Neural crest cell (in vitro differentiated cells): ENCODE measurements at places on chromosomes 5 and 9.

GRCh38 chr5:79954620-79955019 is 36.4 kb downstream of the MTX3 start:
- DNase-seq, result no peak

GRCh38 chr5:56763711-56764466 is 51.5 kb upstream of the MAP3K1 start:
- no peak for DNase-seq

GRCh38 chr9:116190637-116191396 is 37.2 kb downstream of the PAPPA start:
- DNase-seq, result no peak

GRCh38 chr5:73151766-73152410 is 21.1 kb upstream of the TMEM174 start:
- no peak for DNase-seq

DNA sequence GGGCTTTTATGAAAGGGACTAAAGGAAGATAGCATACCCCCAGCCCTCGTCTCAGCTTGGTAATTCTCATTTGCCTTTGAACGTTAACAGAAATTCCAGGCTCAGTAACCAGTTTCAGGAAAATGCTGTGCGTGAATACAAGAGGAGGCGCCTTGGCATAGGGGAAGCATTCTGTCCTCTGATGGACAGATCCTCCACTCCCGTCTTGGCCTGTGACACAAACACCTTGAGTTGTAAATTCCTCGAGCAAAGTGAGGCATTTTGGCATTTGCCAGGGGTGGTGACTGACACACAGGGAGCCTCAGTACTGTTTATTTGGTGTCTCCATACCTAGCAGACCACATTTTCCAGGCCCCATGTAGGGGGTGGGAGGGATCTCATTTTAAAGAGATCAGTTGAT is 44.8 kb downstream of the APTX start:
- no peak for DNase-seq

DNA sequence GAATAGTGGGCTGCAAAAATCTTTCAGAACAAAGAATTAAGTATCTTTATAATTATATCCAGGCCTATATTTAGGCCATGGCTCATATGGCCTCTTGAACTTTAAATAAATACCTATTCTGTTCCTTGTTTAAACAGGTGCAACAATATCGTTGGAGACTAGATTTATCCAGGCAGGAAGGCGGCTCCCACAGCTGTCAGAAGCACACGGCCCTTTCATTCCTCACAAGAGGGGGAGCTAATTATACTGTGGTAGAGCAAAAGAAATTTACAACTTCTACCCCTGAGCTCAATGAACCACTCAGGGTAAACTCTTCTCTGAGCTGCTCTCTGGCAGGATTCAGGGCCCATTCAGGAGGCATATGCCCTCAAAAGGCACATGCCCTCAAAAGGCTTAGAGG is 31.3 kb downstream of the TMEM174 start:
- DNase-seq, result no peak

GRCh38 chr9:120845255-120845654 is 2.5 kb upstream of the PSMD5 start:
- DNase-seq, result no peak

DNA sequence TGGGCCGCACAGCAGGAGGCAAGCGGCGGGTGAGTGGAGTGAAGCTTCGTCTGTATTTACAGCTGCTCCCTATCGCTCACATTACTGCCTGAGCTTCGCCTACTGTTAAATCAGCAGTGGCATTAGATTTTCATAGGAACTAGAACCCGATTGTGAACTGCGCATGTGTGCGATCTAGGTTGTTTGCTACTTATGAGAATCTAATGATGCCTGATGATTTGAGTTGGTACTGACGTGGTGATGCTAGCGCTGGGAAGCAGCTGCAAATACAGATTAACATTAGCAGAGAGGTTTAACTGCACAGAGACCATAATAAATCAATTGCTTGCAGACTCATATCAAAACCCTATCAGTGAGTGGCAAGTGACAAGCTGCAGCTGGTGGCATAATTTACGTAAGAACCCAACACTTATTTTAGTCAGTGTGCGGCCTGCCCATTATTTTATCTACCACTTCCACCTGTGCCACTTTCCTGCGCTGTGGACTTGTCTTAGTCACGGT is 133.4 kb upstream of the CDH9 start:
- no peak for DNase-seq

GRCh38 chr5:71522151-71522550 is 65.0 kb upstream of the MCCC2 start:
- DNase-seq, result no peak

DNA sequence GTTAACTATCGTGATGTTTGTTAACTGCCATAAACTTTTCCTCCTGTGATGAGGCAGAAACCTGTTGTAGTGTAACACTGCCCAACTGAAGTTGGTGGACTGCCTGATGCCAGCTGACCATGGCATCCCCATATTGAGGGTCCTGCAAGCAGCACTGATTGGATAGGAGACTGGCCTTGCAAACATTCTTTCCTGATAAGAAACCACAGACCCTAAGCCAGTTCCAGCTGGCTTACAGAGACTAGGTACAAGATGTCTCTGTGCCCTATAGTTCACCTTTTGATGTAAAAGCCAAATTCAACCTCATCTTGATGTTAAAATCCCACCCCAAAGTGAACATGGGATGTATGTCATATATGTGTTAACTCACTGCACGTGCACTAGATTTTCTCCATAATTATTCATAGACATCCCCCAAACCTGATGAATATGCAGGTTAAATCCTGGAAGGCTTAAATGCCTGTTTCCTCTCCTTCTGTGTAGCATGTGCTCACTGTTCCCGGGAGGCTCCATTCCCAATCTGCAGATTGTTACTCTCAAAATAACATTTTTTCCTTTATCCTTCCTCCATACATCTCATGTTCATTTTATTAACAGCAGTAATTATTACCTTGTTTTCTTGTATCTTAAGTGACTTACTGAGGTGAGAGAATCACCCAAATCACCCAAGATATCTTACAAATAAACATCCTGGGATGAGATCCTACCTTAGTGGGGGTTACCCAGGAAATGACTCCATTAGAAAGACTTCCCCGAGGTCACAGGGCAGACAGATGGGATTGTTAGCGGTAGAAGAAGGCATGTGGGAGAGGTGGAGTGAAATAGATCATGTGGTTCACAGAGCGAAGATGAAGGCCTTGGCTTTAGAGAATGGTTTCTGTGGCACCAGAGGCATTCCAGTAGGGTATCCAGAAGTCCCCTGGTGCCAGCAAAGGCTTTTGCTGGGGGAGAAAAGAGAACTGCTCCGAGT is 566.7 kb downstream of the CCDC171 start:
- no peak for DNase-seq

GRCh38 chr9:10534850-10535249 is 78.0 kb downstream of the PTPRD start:
- DNase-seq, result no peak

- no peak for DNase-seq
Measured at GRCh38 chr5:98106116-98107031, 667.1 kb upstream of the RGMB start.

DNA sequence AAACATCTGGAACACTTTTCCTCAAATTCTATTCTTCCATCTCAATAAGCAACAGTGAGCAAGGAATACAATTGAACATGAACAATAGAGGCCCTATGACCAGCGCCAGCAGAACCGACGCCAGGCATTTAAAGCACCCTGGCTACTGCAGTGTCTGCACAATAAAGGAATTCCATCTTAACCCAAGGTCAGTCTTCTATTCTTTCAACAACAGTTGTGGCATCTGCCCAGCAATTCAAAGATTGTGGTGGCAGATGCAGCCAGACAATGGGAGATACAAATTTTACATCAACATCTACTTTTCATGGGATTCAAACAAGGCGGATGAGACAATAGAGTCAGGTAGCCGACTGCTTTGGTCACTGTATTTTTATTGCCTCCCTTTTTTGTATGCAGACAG is 65.9 kb downstream of the ELL2 start:
- DNase-seq, result no peak

GRCh38 chr5:55538661-55539060 is 3.9 kb upstream of the PLPP1 start:
- no peak for DNase-seq
